ENCODE measurements at places on chromosomes 5 and 9.

DNA sequence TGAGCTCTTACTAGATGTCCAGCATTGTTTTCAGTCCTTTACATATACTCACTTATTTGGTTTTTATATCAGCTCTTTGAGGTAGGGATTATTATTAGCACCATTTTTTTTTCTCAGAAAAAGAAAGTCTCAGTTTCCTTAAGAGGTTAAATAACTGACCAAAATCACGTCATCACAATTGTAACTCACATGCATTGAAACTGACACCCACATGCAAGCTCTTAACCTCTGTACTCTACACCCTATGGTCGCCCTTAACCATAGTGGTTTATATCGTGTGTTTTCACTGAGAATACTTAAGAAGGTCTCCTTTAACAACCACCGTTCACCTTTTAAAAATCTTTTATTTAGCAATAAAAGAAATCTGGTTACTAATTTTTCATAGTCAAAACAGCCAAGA is 61.0 kb downstream of the PRDM6 start:
- no peak for DNase-seq

DNA sequence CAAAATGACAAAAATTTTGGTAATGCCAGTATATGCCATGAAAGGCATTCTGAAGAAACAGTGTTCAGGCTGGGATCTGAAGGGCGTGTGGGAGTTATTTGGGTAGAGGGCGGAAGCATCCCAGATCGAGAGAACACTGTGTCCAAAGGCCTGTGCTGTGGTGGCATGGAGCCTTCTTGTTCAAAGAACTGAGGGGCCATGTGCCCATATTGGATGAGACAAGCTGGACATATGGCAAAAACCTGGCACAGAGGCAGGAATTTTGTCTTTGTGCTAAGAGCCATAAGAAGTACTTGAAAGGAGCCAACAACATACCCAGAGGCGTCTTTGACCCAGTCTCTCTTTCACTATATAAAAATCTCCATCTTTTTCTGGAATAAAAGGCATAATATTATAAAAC is 128.0 kb downstream of the SYK start:
- DNase-seq = no peak

GRCh38 chr9:35673132-35674024 is at the start of gene CA9:
CA9 (plus strand) TSS chr9:35673928; CDS start chr9:35673960, 32 bp downstream.
- peak; percentile 57 for DNase-seq

- DNase-seq = no peak
Measured at GRCh38 chr5:151320481-151320880, 16.9 kb upstream of the SLC36A3 start.

DNA sequence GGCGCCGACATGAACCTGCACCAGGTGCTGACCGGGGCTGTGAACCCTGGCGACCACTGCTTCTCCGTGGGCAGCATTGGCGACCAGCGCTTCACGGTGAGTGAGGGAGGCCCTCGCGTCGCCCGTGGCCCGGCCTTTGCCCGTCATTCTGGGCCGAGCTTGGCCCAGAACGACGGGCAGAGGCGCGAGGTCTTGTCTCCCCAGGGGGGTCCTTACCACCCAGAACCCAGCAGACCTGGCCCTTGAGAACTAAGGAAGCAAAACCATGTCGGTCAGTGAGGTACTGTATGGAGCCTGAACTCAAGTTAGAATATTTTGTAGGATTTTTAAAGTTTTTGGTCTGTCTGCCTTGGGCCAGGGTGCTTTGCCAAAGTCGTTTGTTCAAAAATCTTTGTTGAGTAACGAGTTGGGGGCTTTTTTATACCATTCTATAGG is 691 bp downstream of the DMXL1 start:
- no peak for DNase-seq

- DNase-seq = no peak
Measured at GRCh38 chr9:107358986-107359385, 75.9 kb downstream of the RAD23B start.

DNA sequence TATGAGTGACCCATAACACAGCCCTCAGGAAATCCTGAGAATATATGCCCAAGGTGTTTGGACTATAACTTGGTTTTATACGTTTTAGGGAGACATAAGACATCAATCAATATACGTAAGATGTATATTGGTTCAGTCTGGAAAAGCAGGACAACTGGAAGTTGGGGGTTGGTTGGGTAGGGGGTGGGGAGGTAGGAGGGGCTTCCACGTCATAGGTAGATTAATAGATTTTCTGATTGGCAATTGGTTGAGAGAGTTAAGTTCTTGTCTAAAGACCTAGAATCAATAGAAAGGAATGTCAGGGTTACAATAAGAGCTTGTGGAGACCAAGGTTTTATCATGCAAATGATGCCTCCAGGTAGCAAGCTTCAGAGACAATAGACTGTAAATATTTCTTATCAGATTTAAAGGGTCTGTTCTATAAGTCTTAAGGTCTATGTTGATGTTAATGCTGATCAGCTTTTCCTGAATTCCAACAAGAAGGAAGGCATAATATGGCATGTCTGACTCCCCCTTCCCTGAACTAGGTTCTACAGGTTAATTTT is 2267.7 kb upstream of the ACO1 start:
- no peak for DNase-seq

GRCh38 chr5:15621094-15621493 is 121.1 kb downstream of the FBXL7 start:
- DNase-seq = peak; percentile 63

GRCh38 chr9:7402334-7403027 is 397.1 kb downstream of the DMAC1 start:
- DNase-seq = no peak

- DNase-seq = peak; percentile 76
Measured at GRCh38 chr5:136028782-136029742, at the start of gene TGFBI. TGFBI (plus strand) TSS chr5:136028988; CDS start chr5:136029056, 68 bp downstream.

- DNase-seq = peak; percentile 57
Measured at GRCh38 chr9:78462611-78463010, 165.7 kb downstream of the PSAT1 start.

GRCh38 chr5:169742771-169743296 is 105.8 kb downstream of the DOCK2 start:
- peak; percentile 85 for DNase-seq

DNA sequence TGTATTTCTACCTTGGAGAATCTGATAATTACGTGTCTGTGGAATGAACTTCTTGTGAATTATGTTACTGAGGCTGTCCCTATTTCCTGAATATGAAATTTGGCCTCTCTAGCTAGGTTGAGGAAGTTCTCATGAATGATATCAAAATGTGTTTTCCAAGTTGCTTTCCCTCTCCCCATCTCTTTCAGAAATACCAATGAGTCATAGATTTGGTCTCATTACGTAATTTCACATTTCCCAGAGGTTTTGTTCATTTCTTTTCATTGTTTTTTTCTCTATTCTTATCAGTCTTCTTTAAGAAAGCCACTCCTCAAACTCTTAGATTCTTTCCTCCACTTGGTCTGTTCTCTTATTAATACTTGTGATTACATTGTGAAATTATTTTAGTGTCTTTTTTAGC is 923.8 kb upstream of the CDH9 start:
- DNase-seq = no peak

DNA sequence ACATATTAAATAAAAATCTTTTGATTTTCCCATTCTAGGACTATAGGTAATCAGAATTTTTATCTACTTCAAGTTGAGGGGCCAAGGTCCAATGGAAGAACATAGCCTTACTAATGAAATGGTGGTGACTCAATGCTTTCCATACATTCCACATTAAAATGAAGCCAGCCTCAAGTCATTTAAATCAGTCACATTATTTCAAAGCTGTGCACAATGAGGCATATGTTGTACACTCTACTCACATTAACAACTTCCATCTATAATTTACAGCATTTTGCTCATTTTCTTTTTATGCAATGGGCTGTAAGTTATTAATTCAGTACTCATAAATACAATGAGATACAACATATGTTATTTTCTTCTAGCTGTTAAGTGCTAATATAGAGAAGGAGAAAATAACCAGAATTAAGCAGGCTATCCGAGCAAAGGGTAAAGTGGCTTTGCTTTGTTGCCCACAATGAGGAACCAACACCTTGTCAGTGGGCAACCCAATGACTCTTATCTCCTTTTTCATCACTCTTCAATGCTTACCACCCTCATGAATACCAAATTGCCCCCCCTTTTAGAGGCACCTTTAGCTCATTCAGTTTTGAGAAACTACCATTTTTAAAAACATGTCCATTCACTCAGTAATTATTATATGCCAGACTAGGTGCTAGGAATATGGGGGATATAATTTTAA is 52.4 kb downstream of the TTLL11 start:
- DNase-seq = no peak

DNA sequence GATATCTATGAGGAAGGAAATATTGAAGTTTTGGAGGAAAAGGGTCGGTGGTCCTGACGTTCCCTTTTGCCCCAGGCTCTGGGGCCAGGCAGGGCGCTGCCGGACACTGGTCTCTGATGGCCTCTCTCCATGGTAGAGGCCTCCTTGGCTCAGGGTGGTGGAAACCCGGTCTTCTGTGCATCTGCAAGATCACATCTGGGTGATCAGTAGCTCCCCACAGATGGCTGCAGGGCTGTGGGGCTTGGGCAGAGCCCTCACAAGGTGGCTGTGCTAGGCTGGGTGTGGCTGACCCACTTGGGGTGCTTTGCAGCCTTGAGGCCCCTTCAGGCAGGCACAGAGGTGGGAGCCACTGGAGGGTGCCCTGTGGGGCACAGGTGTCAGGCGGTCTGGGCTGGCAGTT is 53.9 kb upstream of the RNU6ATAC start:
- DNase-seq = no peak
